ENCODE measurements at places on chromosomes 4 and X. TPM values are rescaled to one million over a fixed set of nuclear protein-coding genes. Genes with fewer than 3 reads are reported as not detected.

The CRMP1 gene
- total RNA-seq: 1.2 TPM

The SLC34A2 gene
- total RNA-seq: not detected

The EGF gene
- total RNA-seq: 2.2 TPM

The POLA1 gene
- total RNA-seq: 7.9 TPM

The PITX2 gene
- total RNA-seq: 0.64 TPM

Data from colonic mucosa (tissue), 4 donors.